Kidney capillary endothelial cell (primary cell): ENCODE measurements at places on chromosomes 6 and 20.

GRCh38 chr6:153032255-153032882 lies 29.9 kb upstream of the MTRF1L start:
- peak; percentile 56 for DNase-seq

- DNase-seq: no peak
Observed at GRCh38 chr6:32046450-32047083, 8.4 kb downstream of the CYP21A2 start.

DNA sequence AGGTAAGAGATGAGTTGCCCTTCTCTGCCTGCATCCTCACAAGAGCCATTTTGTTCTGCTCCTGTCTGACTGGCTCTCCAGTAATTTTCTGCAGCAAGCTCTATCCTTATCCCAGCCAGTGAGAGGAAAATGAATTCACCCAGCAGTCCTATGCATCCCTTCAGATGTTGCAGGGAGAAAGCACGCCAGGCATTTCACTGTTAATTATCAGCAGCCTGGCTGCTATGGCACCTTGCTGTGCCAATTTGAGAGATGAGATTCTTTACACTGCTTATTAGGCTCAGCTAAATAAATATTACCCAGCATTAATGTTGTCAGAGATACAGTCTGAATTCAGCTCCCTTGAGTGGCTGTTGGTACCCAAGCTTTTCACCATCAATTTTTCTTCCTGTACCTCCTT lies 61.1 kb upstream of the SNAP25 start:
- DNase-seq: no peak

DNA sequence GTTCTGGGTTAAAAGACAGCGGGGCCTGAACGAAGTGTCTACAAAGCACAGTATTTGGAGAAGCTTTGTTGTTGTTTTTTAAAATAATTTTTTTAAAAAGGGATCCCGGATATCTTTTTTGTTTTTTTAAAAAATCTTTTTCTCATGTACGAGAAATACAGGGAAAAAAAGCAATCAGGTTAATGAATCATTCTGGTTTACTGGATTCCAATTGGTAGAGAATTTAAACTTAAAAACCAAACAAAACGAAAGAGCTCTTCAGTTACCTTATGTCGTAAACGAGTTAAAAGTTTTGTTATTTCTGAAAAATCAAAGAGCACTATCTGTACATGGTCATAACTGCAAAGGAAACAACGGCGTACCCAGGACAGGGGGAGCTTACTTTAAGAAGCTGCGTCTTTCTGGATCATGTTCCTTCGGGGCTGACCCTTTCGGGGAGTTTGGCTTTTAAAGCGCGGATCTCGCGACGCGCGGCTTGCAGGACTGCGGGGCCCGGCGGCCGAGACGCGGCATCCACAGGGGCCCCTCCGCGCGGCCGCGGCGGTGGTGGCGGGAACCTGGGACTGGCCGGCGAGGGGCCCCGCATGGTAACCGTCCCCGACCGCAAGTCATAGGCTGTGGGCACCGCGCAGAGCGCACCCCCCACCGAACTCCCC lies 927 bp downstream of the IL20RA start:
- peak; percentile 17 for DNase-seq

GRCh38 chr20:48416002-48416401 lies 411.8 kb downstream of the PREX1 start:
- DNase-seq: no peak
